Stimulated activated CD4-positive, alpha-beta T cell treated with anti-CD3 and anti-CD28 coated beads, Interleukin-15, amount 100 ng/mL, for 24 hours (primary cell): ENCODE measurements at places on chromosomes 13 and 19.

- no peak for DNase-seq
Measured at GRCh38 chr19:56150358-56150757, 9.3 kb downstream of the ZNF444 start.

GRCh38 chr19:55353356-55353802 is 1.1 kb downstream of the COX6B2 start:
- no peak for DNase-seq

GRCh38 chr13:38735665-38736440 is 49.0 kb downstream of the FREM2 start:
- no peak for DNase-seq

- no peak for DNase-seq
Measured at GRCh38 chr13:50323440-50324065, 308.3 kb downstream of the KCNRG start.

- DNase-seq = no peak
Measured at GRCh38 chr13:34322014-34322742, 504.2 kb downstream of the RFC3 start.

- no peak for DNase-seq
Measured at GRCh38 chr19:843836-844545, 3.2 kb downstream of the PRTN3 start.

GRCh38 chr13:106099765-106100164 is 435.7 kb downstream of the EFNB2 start:
- DNase-seq = no peak

GRCh38 chr13:23715092-23715761 is 145.0 kb downstream of the TNFRSF19 start:
- DNase-seq = no peak

GRCh38 chr19:5222821-5223321 is 117.7 kb downstream of the PTPRS start:
- no peak for DNase-seq

GRCh38 chr13:46324976-46325375 is 62.1 kb downstream of the RUBCNL start:
- no peak for DNase-seq

DNA sequence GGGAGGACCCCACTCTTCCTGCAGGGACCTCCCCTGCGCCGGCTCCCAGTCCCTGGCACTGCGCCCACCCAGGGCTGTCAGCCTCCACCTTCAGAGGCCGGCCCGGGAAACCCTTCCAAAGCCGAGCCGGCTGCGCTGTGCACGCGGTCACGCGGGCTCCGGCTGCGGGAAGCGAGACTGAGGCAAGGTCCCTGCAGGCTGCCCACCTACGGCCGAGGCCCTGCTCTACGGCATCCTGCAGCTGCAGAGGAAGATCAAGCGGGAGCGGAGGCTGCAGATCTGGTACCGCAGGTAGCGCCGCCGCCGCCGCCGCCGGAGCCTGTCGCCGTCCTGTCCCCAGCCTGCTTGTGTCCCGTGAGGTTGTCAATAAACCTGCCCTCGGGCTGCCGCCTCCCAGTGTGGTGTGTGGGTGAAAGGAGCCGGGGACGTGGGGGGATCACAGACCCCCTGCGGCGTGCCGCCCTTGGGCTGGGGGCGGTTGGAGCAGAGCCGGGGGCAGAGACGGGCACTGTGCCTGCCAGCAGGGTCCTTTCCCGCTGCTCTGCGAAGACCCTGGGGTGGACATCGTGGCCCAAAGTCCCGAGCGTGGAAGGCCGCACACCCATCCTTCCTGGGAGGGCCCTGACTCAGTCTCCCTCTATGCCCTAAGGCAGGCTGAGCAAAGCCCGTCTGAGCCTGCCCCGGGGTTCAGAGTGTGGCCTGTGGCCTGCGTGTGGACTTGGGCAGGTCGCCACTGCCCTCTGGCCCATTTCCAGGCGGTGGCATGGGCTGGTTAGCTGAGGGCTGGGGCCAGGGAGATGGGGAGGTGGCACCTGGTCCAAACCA is 5.9 kb downstream of the GAMT start:
- no peak for DNase-seq

- DNase-seq = no peak
Measured at GRCh38 chr13:28640861-28641599, 17.9 kb upstream of the POMP start.

DNA sequence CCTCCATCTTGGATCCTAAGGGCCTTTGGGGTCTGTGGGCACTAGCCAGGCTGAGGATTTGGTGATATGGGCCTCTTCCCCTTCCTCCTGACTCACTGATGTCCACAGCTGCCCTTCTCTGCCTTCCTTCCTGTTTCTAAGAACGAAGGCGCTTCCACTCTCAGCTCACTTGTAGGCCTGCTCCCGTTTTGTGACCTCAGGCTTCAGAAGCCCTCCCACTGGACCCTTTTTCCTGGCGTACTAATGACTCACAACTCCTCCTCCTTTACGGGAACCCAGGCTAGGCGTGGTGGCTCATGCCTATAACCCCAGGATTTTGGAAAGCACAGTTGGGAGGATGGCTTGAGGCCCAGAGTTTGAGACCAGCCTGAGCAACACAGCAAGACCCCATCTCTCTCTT is 55.6 kb downstream of the TMED1 start:
- DNase-seq = no peak

GRCh38 chr19:662207-662961 is 630 bp downstream of the RNF126 start:
- DNase-seq = peak; percentile 84

GRCh38 chr19:31095100-31095804 is 254.0 kb downstream of the TSHZ3 start:
- no peak for DNase-seq

DNA sequence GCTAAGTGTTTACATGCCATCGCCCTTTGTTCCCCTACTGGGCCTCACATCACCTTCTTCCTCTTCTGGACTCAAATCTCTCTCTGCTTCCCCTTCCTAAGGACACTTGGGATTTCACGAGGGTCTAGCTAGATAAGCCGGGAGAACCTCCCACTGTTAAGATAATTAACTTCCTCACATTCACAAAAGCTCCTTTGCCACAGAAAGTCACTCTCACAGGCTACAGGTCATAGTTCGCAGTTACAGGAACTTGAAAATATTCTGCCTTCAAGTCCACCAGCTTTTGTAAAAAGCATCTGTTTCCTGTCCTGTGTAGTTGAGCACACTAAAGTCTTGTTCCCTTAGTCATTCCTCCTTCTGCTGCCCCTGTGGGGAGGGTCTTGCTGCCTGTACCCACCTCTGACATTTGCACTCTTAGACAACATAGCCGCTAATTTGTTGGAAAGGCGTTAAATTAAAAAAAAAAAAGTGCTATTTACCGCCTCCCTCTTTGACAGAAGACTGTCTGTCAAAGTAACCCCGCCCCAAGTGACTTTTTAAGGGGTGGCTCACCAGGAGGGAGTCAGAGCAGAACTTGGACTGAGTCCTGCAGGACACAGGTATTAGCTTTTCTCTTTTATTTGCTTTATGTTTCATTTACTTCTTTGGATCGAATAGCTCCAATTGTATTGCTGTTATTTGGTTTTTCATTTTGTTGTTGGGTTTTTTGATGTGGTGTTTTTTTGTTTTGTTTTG is 26.8 kb upstream of the CEACAM21 start:
- peak; percentile 81 for DNase-seq

- peak; percentile 77 for DNase-seq
Measured at GRCh38 chr19:3556978-3557460, 367 bp downstream of the MFSD12 start.

DNA sequence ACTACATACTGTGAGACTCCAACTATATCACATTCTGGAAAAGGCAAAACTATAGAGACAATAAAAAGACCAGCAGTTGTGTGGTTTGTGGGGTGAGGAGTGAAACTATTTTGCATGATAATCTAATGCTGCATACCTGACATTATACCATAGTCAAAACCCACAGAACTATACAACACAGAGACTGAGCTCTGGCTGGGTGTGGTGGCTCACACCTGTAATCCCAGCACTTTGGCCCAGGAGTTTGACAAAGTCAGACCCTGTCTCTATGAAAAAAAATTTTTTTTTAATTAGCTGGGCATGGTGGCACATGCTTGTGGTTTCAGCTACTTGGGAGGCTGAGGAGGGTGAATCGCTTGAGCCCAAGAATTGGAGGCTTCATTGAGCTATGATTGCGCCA is 11.9 kb downstream of the ZNF541 start:
- DNase-seq = no peak

- no peak for DNase-seq
Measured at GRCh38 chr13:107870400-107870799, 344.9 kb downstream of the LIG4 start.
